SK-N-MC (cell line): ENCODE measurements at places on chromosomes 3 and 15.
A peak's percentile ranks its signal among the peaks of the same experiment; 100 is the strongest.

DNA sequence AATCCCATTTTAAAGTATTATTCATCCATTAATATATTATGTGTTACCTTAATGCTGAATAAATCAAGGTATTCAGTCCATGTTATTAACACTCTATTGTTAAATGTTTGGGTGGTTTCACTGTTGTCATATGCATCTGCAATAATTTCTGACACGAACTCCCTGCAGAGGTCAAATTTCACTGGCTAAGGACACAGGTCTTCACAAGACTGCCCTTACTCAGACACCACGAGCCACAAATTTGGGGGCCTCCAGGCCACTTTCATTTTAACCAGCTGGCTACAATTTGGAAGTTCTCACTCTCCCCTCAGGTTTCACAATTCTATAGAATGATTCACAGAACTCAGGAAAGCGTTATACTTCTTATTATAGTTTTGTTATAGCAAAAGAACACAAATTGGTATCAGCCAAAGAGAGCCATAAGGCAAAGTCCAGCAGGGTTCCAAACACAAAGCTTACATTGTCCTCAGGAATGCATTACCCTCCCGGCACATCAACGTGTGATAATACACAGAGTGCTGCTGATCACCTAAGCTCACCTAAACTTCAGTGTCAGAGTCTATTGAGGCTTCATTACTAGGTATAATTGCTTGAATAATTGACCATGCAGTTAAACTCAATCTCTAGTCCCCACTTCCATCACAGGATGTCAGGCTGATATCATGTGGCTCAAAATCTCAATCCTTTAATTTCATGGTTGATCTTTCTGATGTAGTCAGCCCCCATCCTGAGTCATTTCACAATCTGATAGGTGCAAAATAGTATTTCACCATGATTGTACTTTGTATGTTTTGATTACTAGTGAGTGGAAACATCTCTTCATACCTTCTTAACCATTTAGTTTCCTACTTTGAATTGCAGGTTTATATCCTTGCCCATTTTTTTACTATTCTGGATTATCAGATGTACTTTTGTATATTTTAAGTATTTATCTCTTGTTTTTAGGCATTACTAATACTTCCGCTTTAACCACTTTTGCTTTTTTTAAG lies 441.4 kb upstream of the AGTR1 start:
- DNase-seq, result no peak

DNA sequence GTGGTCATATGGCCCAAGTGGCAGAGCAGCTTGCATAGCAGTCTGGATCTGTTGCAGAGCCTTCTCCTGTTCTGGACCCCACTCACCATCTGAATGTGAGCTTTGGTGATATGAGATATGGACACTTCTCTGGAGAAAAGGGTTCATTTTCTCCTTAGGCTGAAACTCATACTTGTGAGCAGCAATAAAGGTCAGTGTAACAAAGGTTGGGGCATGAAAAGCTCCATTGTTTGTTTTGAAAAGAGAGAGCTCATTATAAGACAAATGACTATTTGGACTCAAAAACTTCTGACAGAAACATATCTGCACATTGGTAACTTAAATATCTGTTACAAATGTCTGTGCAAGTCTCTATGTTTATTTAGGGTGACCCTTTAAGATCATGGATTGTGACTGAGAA lies 517.3 kb downstream of the MFSD1 start:
- no peak for DNase-seq

GRCh38 chr3:129485721-129486663 lies 42.4 kb upstream of the RHO start:
- DNase-seq, result no peak

- no peak for DNase-seq
Observed at GRCh38 chr3:187858041-187858440, 112.8 kb upstream of the BCL6 start.

DNA sequence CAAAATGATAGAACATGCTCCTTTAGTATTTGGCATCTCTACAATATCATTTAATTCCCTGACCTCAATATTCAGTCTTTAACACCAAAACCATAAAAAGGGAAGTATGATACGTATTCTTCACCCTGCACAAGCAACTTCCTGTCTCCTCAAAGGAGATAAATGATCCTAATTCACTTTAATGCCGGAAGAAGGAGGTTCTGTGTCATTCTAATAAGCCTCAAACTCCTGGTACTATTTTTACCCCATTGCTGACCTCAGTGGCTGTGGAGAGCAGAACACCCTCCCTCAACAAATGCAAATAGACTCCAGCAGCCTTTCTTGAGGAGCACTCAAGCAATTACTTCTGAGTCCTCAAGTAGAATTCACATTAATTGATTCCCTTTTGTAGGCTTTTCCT lies 173.3 kb downstream of the TMEM108 start:
- DNase-seq, result peak; percentile 6

- no peak for DNase-seq
Observed at GRCh38 chr3:139597947-139598346, 58.4 kb upstream of the RBP1 start.

GRCh38 chr3:3170998-3171397 lies 8.5 kb downstream of the CRBN start:
- DNase-seq, result peak; percentile 37

DNA sequence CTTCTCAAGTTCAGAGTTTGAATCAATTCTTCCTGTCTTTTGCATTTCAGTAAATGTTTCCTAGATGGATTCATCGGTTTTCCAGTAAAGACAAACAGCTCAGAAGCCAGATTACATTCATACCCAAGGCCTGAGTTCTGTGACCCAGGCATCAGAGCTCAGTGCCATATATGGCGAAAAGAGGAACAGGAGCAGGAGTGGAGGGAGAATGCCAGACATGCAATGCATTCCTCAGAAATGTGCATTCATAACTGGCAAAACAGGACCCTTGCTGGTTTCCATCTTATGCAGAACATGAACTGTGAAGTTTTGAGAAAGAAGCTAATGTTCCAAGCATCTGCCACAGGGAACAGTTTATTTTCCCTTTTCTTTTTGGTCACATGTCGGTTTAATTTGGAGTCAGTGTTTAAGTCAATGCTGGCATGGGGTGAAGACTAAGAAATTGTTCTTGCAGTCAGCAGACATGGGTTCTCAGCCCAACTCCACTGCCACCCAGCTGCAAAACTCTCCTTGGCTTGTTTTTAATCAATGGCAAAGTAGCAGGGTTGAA lies 116.5 kb downstream of the LPP start:
- no peak for DNase-seq

DNA sequence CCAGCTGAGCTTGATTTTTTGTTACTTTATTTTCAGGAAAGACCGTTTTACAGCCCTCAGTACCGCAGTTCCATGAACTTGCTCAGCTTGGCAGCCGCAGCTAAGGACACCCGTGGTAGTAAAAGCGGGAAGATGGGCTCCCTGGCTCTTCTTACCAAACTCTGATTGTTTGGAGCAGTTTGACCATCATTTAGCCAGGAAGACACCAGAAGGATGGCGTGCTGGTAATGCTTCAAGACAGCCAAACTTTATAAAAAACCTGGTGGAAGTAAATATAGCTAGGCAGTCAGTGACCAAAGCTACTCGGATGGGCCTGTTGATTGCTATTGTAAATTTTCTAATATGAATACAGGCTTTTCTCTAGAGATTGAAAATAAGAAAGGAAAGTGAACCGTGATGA lies 28.9 kb downstream of the POLR2M start:
- peak; percentile 32 for DNase-seq

GRCh38 chr15:76994001-76994400 lies 925 bp upstream of the PSTPIP1 start:
- no peak for DNase-seq

DNA sequence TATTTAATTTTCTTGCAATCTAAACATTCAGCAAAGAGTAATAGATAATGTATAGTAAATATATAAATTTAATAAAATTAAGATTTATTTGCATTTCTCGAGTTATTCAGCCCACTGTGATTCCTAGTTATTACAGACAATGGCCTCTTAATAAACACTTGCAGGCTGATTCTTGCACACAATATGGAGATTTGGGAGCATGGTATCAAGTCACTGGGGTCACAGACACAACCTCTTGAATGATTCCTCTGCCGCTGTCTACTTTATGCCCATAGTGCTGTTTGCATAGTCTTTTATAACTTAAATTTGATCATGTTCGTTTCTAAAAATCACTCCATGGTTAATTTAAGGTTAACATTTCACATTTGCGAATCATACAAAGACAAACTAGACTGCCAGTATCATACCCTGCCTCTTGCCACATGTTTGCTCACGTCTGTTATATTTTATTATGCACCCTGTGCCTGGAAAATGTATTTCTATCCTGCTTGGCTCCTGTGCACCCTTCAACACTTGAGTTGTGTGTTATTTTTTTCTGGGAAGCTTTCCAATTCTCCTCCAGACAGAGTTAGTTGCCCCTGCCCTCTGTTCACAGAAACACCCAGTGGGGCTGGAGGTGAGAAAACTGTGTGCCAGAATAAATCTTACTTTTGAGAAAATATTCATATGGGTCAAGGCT lies 206.3 kb upstream of the ROBO1 start:
- no peak for DNase-seq

GRCh38 chr3:192850451-192850981 lies 67.1 kb downstream of the MB21D2 start:
- DNase-seq, result no peak

DNA sequence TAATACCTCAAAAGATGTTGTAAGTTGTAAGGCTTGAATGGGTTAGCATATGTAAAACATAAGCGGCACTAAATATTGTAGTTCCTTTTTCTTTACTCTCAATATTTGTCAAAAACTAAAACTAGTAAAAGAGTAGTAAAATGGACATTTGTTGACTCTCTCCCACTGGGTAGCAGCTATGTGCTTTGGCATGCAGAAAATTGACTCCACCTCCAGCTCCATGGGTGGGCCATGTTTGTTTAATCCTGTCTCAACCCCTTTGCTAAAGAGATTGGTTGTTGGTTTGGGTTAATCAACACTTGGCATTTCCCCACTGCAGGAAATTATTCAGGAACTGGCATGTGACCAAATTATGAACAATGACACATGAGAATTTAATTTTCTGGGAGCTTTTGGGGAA lies 114.8 kb downstream of the EOMES start:
- no peak for DNase-seq

- DNase-seq, result no peak
Observed at GRCh38 chr3:151770956-151771355, 37.2 kb downstream of the AADACL2 start.

GRCh38 chr15:40066589-40066988 lies 27.6 kb upstream of the SRP14 start:
- no peak for DNase-seq

DNA sequence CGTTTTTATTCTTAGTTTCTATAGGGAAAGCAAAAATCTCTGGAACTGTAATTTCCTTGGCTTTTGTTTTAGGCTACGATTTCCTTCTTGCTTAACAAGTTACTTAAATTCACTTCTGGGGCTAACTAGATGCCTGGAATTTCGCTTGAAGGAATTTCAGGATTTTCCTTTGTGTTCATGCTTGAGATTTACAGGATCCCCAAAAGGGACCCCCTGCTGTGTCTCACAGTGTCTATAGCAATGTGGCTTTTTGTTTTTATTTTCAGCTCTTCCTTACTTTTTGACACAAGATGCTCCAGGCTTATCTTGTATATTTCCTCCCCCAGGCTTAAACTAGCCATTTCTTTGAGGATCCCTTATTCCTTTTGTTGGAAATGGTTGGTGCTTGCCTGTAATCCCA lies 95.5 kb upstream of the DPPA4 start:
- no peak for DNase-seq
